Activated naive CD4-positive, alpha-beta T cell (primary cell): ENCODE measurements at places on chromosomes 11 and 22.

- DNase-seq, result no peak
Observed at GRCh38 chr11:26943636-26944035, 50.3 kb upstream of the FIBIN start.

DNA sequence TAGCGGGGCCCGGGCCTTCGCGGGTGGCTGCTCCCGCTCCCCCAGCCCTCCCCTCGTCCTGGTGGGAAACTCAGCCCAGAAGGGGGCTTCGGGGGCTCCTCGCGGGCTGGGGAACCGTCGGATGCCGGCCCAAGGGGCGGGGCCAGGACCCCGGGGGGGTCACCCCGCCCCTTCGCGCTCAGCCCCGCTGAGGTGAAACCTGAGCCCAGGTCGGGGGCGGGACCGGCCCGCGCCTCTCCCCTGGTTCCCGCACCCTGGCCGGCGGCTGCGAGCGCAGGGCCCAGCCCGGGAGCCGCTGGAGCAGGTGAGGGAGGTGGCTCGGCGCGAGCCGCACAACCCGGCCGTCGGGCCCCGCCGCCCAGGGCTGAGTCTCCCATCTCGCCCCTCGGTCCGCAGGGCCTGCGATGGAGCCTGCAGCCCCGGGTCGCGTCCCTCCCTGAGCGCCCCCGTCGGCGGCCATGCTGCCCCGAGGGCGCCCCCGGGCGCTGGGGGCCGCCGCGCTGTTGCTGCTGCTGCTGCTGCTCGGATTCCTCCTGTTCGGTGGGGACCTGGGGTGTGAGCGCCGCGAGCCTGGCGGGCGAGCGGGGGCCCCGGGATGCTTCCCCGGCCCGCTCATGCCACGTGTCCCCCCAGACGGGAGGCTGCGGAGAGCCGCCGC lies at the start of gene LARGE2:
TSS of gene LARGE2 (plus strand) at position 232 of the 658 bp plus-strand sequence. CDS start at position 459, 227 bp downstream.
- DNase-seq, result no peak

DNA sequence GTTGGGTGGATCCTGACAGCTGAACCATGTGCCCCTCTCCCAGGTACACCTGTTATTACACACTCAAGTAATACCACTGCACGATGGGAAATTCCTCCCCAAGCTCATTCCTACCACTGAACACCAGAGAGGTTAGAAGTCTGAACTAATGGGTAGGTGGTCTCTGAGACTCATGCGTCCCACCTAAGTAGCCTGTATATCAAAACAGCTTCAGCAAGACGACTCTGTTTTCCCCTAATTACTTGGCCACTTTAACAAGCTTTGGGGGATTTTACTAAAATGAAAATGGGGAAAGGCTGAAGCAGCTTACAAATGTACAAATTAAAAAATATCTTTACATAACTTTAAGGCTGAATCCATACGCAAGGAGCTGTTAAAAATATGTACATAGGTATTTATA lies 29.4 kb downstream of the LGR4 start:
- DNase-seq, result no peak

- no peak for DNase-seq
Observed at GRCh38 chr11:75239531-75240290, 863 bp upstream of the TPBGL start.

DNA sequence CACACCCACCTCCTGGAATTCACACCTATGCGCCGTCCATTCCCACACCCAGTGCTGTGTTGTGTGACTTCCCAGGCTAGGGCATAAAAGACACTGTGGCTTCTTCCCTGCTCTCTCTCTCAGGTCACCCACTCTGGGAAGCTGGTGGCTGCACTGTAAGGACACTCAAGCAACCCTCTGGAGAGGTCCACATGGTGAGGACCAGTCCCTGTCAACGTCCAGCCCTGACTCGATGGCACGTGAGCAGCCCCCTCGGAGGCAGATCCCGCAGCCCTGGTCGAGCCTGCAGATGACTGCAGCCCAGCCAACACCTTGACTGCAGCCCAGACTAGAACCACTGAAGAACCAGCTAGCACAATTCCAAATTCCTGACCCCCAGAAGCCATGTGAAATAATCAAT lies 16.2 kb downstream of the CBX7 start:
- no peak for DNase-seq

- DNase-seq, result no peak
Observed at GRCh38 chr11:35304386-35304775, 115.0 kb downstream of the SLC1A2 start.

DNA sequence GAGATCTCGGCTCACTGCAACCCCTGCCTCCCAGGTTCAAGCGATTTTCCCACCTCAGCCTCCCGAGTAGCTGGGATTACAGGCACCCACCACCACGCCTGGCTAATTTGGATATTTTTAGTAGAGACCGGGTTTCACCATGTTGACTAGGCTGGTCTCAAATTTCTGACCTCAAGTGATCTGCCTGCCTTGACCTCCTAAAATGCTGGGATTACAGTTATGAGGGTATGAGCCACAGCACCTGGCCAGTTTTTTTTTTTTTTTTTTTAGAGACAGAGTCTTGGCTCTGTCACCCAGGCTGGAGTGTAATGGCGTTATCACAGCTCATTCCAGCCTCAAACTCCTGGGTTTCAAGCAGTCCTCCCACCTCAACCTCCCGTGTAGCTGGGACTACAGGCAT lies 54.9 kb upstream of the PRR5 start:
- DNase-seq, result no peak

GRCh38 chr11:44258190-44258489 lies 51.8 kb downstream of the ALX4 start:
- no peak for DNase-seq

DNA sequence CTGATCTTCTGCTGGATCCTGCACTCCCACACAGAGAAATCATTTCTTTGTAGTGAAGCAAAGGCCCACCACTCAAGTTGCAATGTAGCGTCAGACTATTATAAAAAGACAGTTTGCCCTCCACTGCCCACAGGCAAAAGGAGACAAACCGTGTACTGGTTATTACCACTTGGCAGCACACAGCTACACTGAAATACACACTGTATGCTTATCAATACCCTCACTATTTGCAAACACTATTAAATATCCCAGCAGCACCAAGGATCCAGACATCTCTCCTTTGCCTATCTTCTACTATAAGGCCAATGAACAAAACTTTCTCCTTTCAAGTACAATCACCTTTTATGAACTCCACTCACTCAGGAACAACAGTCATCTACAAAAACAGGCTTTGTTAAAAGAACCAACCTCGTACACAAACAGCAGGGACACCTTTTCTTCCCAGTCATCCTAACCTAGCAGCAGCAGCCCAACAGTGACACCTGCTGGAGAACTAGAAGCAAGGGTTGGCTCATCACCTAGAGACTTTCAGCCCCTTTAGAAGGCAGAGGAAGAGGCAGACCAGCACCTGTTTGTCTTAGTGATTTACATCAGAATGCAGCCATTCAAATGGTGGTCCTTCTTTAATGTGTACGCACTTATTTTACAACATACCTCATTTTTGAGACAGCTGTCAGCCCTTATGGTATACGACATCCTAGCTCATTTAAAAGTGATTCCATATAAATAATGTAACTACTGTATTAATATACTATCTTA lies 56.1 kb downstream of the AMBRA1 start:
- DNase-seq, result peak; percentile 18

DNA sequence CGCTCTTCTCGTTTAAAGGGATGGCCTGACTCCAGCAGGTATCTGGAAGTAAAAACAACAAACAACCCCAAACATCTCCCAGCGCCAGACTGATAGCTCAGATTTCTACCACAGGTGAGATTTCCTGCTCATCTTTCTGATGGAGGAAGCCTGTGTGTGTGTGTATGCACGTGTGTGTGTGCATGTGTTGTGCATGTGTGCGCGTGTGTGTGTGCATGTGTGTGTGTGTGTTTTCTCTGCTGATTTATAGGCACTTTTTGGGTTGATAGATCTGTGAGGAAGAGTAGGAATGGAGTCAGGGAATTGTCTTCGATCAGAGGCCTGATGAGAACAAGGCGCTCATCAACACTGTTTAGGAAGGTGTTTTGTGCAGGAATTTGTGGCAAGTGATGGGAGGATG lies 103.0 kb downstream of the PKNOX2 start:
- DNase-seq, result no peak

GRCh38 chr11:85709941-85710702 lies 24.1 kb upstream of the CCDC89 start:
- DNase-seq, result no peak

DNA sequence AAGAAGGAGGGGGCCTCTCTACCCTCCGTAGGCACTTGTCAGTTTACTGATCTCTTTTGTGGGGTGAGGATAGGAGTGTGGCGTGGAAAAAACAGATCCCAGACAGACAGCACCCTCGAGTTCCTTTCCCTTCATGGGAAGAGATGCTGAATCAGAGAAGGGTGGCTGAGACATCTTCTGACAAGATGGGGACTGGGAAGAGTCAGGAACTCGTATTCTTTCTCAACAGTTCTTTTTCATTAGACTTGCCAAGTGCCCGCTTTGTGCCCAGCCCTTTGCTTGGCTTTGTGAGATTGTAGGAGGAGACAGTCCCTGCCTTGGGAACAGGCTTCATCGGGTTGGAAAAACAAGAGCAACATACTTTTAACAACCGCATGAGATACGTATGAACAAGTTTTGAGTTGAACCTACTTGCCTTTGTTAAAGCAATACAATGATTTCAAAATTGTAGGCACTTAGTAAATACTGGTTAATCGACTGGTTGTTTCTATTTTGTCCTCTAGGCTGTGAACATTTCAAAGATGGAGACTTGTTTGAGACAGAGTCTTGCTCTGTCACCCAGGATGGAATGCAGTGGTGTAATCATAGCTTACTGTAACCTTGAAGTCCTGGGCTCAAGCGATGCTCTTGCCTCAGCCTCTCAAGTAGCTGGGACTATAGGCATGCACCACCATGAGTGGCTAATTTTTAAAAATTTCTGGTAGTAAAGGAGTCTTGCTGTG lies 1.1 kb downstream of the RRM1 start:
- DNase-seq, result no peak

- no peak for DNase-seq
Observed at GRCh38 chr22:28896611-28897010, 13.2 kb downstream of the ZNRF3 start.
